ENCODE measurements at places on chromosomes 6 and 20. TPM values are rescaled to one million over a fixed set of nuclear protein-coding genes. Genes with fewer than 3 reads are reported as not detected.

The MMP24 gene
- not detected for total RNA-seq

The MATN4 gene
- total RNA-seq: 1.0 TPM

GRCh38 chr6:38773338-38773737 is 58.2 kb downstream of the DNAH8 start:
- peak; percentile 62 for DNase-seq

The NR2E1 gene
- not detected for total RNA-seq

The IMPG1 gene
- total RNA-seq: not detected

DNA sequence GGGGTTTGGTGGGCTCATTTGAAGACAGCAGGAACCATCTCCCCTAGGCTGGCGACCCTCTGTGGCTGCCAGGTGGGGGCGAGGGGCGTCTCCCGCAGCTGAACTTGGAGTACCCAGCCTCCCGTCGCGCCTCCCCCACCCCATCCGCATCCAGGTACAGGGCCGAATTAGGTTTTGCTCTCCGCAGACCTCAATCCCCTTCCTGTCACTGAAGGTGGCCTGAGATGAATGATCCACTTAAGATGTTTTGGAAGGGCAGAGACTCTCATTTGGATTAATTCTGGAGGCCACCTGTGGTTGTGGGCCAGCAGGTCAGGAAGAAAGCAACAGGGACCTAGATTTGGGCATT is 493 bp downstream of the CD83 start:
- peak; percentile 44 for DNase-seq

GRCh38 chr6:31877125-31877650 is 1.6 kb downstream of the SLC44A4 start:
- DNase-seq: no peak

GRCh38 chr6:21193790-21194475 is 399.6 kb upstream of the SOX4 start:
- DNase-seq: no peak

The EFCAB8 gene
- total RNA-seq: 0.45 TPM

All from activated naive CD4-positive, alpha-beta T cell treated with anti-CD3 and anti-CD28 coated beads for 36 hours (primary cell).